ENCODE measurements at places on chromosomes 6 and 20. TPM values are rescaled to one million over a fixed set of nuclear protein-coding genes. Genes with fewer than 3 reads are reported as not detected.

Gene DSTN
- total RNA-seq, result 149 TPM

Gene SNHG17
- 12.2 TPM for total RNA-seq

Gene TTK
- 0.26 TPM for total RNA-seq

Gene CCM2L
- total RNA-seq, result not detected

Gene SAYSD1
- total RNA-seq, result 9.0 TPM

Gene BFSP1
- total RNA-seq, result 2.9 TPM

Measured in bronchial epithelial cell (primary cell).